Keratinocyte (primary cell): ENCODE measurements at places on chromosomes 13 and 19. TPM values are rescaled to one million over a fixed set of nuclear protein-coding genes. Genes with fewer than 3 reads are reported as not detected.

- no peaks in the 10 kb centered on the region for H3K36me3 ChIP-seq
- H3K4me1 ChIP-seq = no peaks in the 10 kb centered on the region
- H3K27ac ChIP-seq = no peak overlapping the region
- peaks cover 3% of the 10 kb centered on the region for H3K27me3 ChIP-seq
- no peak for DNase-seq
These were observed 71.8 kb downstream of the TRPM4 start for GRCh38 chr19:49229416-49229815.

- H3K4me1 ChIP-seq = no peaks in the 10 kb centered on the region
- no peak overlapping the region for H3K4me3 ChIP-seq
- DNase-seq = no peak
- no peaks in the 10 kb centered on the region for H3K36me3 ChIP-seq
- H3K27me3 ChIP-seq = no peaks in the 10 kb centered on the region
These were observed 71.1 kb downstream of the UGGT2 start for GRCh38 chr13:95982144-95982543.

DNA sequence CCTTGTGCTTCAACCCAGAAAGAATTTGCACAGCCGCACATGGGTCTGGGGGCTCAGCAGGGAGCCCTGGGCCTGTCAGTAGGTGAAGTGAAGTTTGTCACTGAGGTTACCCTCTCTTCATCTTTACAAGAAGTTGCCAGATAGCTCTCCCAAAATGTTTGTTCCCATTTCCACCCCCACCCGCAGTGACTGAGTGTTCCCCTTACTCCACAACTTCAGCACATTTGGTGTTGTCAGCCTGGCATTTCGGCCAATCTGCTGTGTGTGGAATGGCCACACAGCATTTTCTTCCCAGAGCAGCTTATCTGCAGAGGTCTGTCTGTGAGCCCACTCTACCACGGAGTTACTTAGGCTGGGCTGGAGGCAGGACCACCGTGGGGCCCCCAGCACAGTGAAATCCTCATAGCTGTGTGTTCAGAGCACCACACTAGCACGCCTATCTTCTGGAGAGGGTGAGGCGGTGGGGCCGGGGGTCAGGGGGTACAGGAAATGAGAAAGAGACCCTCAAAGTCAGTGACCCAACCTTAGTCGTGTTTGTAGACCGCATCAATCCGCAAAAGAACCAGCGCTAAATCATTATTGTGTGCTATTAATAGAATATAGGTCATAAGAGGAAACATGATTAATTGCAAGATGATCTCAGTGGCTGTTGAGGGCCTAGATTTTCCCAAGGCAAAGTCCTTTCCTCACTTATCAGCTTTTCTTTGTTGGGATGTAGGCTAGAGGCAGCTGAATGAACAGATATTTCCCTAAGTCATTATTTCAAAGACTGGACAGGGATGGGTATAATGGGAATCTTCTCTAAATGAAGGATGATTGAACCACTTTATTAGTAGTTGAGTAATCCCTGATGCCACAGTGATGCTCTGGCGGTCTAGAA, 116.0 kb downstream of the SIPA1L3 start:
- H3K27me3 ChIP-seq = no peaks in the 10 kb centered on the region
- H3K27ac ChIP-seq = no peak overlapping the region
- H3K36me3 ChIP-seq = no peaks in the 10 kb centered on the region
- H3K4me1 ChIP-seq = peaks cover 4% of the 10 kb centered on the region
- H3K4me3 ChIP-seq = no peak overlapping the region

- no peak within 1 kb of the TSS for H3K4me3 ChIP-seq
- no peak for DNase-seq
- no peak within 1 kb of the TSS for H3K27ac ChIP-seq
These were observed at the start of gene FPR2 for GRCh38 chr19:51760697-51761356. FPR2 (plus strand) TSS chr19:51761180; CDS start chr19:51768659, 7,479 bp downstream.

DNA sequence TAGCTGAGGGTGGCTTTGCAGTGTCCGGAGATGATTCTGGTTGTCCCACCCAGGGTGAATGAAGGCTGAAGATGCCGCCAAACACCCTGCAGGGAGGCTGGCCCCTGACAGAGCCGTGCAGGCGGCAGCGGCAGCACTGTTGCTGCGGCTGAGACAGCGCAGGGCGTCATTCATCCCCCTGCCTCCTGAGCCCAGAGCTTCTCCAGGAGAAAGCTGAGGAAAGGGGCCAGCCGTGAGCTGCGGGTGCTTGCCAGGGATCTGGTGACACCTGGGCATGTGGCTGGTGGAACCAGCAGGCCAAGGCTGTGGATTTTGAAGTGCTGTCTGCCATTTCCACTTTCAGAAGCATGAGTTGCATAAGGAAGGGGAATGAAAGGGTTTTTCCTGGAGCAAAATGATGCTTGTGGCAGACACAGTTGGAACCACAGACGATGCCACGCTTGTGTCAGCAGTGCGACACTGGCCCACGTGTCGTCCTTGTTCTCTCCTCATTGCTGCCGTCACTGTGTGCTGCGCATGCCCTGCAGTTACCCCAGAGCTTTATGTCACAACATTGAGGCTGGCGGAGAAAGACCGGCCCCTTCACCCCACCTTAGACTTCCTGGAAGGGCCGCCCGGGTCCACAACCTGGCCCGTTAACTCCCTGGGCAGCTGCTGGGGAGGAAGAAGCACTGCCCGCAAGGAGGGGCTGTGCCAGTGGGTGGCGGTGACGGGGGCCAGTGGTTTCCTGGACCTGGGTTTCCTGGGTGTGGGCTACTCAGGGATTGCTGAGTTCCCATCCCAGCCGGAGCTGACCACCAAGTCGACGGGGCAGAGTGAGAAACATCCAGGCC, 22.7 kb downstream of the TFDP1 start:
- no peak overlapping the region for H3K27ac ChIP-seq
- DNase-seq = no peak

GRCh38 chr13:95516021-95516420, 36.5 kb upstream of the CLDN10 start:
- H3K36me3 ChIP-seq = no peaks in the 10 kb centered on the region
- no peak overlapping the region for H3K27ac ChIP-seq
- H3K4me3 ChIP-seq = no peak overlapping the region
- no peaks in the 10 kb centered on the region for H3K27me3 ChIP-seq
- peaks cover 8% of the 10 kb centered on the region for H3K4me1 ChIP-seq

- no peak overlapping the region for H3K27ac ChIP-seq
- peaks cover 17% of the 10 kb centered on the region for H3K4me1 ChIP-seq
- no peak overlapping the region for H3K4me3 ChIP-seq
- no peaks in the 10 kb centered on the region for H3K27me3 ChIP-seq
- no peak for DNase-seq
- H3K36me3 ChIP-seq = no peaks in the 10 kb centered on the region
These were observed 687.8 kb downstream of the EFNB2 start for GRCh38 chr13:105847527-105848291.

GRCh38 chr19:34363094-34363493, 1.9 kb upstream of the GPI start:
- DNase-seq = no peak
- H3K4me3 ChIP-seq = no peak overlapping the region
- H3K27me3 ChIP-seq = no peaks in the 10 kb centered on the region
- no peak overlapping the region for H3K27ac ChIP-seq
- H3K4me1 ChIP-seq = peaks cover 36% of the 10 kb centered on the region
- peaks cover 6% of the 10 kb centered on the region for H3K36me3 ChIP-seq

- H3K4me3 ChIP-seq = peak overlapping the region; percentile 53
- H3K27me3 ChIP-seq = no peaks in the 10 kb centered on the region
- H3K27ac ChIP-seq = peak overlapping the region; percentile 88
- peaks cover 14% of the 10 kb centered on the region for H3K36me3 ChIP-seq
- peaks cover 57% of the 10 kb centered on the region for H3K4me1 ChIP-seq
These were observed 8.1 kb downstream of the STK11 start for GRCh38 chr19:1213391-1214286.

DNA sequence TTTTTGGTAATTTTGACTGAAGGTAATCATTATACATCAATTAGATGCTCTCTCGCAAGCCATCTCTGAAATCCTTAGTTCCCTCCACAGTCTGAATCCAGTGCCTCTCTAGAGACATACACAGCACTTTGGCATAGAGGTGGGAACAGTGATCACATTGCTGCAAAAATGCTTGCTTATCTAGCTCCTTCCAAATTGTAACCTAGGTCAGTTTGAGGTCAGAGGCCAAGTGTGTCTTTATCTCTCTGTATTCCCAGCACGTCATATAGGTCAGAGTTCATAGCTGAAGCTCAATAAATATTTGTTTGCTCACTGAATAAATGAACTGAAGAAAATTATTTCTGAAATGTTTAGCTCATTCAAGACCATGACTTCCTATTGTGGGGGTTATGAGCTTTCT, 462.5 kb downstream of the DIAPH3 start:
- no peaks in the 10 kb centered on the region for H3K36me3 ChIP-seq
- H3K27me3 ChIP-seq = no peaks in the 10 kb centered on the region
- no peak overlapping the region for H3K4me3 ChIP-seq
- DNase-seq = no peak

- H3K4me1 ChIP-seq = peaks cover 7% of the 10 kb centered on the region
- no peak overlapping the region for H3K4me3 ChIP-seq
- H3K27ac ChIP-seq = no peak overlapping the region
- peaks cover 31% of the 10 kb centered on the region for H3K27me3 ChIP-seq
These were observed 2.2 kb downstream of the PDE4C start for GRCh38 chr19:18223860-18224524.

DNA sequence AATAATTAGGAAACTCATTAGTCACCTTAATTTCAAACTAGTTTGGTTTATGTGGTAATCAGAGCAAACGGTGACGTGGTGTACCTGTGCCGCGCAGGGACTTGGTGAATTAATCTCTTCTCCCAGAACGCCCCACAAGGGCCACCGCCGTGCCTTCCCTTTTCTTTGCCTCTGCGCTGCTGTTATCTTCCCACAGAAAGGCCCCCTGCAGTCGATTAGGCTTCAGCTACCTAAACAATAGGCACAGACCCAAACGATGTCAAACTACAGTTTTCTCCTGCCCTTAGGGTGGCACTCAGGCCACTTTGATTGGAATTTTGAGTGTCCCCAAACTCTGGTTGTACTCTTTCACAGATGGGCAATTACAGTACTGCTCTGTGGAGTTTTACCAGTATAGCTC, 115.5 kb downstream of the GGACT start:
- H3K4me1 ChIP-seq = no peaks in the 10 kb centered on the region
- DNase-seq = no peak
- H3K36me3 ChIP-seq = no peaks in the 10 kb centered on the region

DNA sequence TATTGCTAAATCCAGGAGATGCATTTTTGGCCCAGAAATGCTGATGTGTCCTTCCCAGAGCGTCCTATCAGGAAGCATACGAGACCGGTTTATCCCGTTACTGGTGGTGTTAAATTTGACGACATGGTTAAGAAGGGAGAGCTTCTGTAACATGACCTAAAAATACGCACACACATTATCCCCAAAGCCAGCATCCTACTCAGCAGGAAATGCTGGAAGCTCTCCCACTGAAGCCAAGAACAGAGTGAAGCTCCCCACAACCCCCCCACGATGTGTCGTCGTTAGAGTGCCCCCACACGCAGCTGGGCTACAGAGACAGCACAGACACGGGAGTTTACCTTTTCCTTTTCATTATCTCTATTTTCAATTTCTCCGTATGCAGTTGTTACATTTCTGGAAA, 45.1 kb upstream of the MCF2L start:
- H3K27ac ChIP-seq = no peak overlapping the region
- H3K36me3 ChIP-seq = no peaks in the 10 kb centered on the region
- no peaks in the 10 kb centered on the region for H3K4me1 ChIP-seq
- no peak for DNase-seq

DNA sequence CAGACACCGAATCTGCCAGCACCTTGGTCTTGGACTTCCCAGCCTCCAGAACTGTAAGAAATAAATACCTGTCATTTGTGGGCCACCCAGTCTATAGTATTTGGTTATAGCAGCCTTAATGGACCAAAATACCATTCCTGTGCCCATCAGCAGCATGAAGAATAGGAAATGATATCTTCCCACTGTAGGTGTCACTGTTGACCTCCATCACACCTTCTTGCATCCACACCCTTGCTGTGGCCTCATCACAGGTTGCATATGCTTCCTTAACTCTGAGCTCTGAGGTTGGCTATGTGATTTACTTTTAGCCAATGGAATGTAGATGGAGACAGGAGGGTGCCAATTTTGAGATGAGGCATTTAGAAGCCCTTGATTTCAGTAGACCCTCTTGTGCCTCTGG, 242.0 kb upstream of the TSHZ3 start:
- DNase-seq = no peak
- no peak overlapping the region for H3K27ac ChIP-seq
- H3K4me3 ChIP-seq = no peak overlapping the region
- H3K4me1 ChIP-seq = no peaks in the 10 kb centered on the region
- H3K36me3 ChIP-seq = no peaks in the 10 kb centered on the region

ZNF132 gene
- polyA plus RNA-seq = 1.5 to 2.1 TPM (median 1.6 TPM) in 3 replicates

GPC6 gene
- 0.42 to 0.49 TPM (median 0.45 TPM) in 3 replicates for polyA plus RNA-seq

CEACAM8 gene
- not detected in 3 replicates for polyA plus RNA-seq

FBXO27 gene
- 4.4 to 6.9 TPM (median 4.4 TPM) in 3 replicates for polyA plus RNA-seq

WASF3 gene
- polyA plus RNA-seq = 4.6 to 6.8 TPM (median 6.3 TPM) in 3 replicates

APC2 gene
- polyA plus RNA-seq = 0.01 to 0.05 TPM (median 0.01 TPM) in 3 replicates
